ENCODE measurements at places on chromosomes 2 and 18. TPM values are rescaled to one million over a fixed set of nuclear protein-coding genes. Genes with fewer than 3 reads are reported as not detected.

Gene TMEM247
- not detected for polyA plus RNA-seq

Gene PRSS56
- polyA plus RNA-seq: 0.27 TPM

Gene RAB27B
- polyA plus RNA-seq: 4.4 TPM

Gene C2orf74
- polyA plus RNA-seq: 41.0 TPM

Gene TMEM18
- 59.4 TPM for polyA plus RNA-seq

Gene ZBTB7C
- 18.4 TPM for polyA plus RNA-seq

- no peak for DNase-seq
These were observed 27.9 kb upstream of the GALNT5 start for GRCh38 chr2:157229572-157229971.

DNA sequence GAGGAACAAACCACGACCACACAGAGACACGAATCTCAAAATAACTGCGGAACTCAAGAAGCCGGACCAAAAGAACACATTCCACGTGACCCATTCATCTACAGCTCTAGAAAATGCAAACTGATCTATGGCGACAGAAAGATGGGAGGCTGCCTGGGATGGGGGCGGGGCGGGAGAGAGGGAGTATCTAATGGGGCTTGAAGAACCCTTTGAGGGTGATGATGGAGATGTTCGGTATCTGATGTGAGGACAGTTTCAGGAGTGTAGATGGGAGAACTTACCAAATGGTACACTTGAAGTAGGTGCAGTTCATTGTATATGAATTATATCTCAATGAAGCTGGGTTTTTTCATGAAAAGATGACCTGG is 34.6 kb upstream of the KLF11 start:
- DNase-seq: no peak

GRCh38 chr2:100281521-100282438 is 40.5 kb downstream of the LONRF2 start:
- DNase-seq: no peak

DNA sequence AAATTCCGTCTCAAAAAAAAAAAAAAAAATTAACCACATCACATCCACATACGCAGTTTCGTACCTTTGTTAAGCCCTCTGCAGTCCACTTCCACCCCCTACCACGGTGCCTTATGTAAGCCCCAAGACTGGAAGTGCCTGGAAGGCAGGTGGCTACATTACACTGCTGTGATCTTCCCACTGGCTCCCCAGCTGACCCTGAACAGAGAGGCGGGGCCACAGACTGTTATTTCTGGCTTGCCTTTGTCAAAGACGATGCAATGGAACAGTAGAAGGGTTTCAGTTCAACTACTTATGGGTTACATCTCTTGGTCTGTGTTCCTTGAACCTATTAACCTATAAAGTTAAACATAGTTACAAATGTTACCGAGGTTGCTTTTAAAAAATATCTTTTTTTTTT is 15.7 kb upstream of the COX7A2L start:
- DNase-seq: no peak

DNA sequence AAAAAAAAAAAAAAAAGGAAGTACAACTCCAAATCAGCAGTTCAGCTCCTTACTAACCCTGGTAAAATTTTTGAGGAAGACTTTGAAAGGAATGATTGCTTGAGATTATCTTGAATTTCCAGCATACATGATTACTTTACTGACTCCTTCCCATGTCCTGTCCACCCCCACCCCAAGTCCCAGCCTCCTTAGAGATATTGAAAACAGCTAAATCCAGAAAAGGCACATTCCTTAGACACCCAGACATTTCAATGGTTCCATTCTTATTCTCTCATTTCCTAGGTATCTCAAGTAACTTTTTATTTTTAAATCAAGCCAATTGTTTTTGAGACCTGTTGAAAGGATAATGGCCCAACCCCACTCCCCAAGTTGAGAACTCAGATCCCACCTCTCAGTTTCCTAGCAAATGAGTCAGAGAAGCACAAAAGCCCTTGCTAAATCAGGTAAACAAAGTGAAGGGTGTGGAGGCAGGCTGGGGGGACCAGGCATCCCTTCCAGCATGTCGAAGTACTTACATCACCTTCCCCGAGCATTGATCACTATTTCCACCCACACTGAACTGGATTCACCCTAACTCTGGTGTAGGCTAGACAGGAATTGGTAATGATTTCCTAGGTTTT is 95.4 kb upstream of the FZD7 start:
- DNase-seq: no peak

DNA sequence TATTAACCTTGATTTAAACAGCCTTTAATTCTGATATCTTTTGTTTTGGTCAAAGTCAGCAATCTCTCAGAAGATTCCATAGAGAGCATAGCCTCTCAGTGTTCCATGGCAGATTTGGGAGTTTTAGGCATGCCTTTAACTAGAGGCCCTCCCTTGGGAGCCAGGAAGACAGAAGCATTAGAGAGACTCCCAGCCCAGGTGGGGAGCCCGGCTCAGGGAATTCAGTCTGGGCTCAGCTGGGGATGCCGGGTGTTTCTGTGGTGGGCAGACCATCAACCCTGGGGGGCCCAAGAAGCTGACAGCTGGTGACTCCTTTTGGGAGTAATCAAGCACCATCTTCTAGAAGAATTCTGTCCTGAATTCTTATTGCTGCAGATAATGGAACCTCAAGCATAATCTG is 99.7 kb upstream of the CELF4 start:
- DNase-seq: no peak

All from left renal cortex interstitium (tissue), 4 donors.